ENCODE measurements at places on chromosomes 6 and 20.

- no peak for DNase-seq
Observed at GRCh38 chr6:8335381-8335780, 100.0 kb downstream of the SLC35B3 start.

DNA sequence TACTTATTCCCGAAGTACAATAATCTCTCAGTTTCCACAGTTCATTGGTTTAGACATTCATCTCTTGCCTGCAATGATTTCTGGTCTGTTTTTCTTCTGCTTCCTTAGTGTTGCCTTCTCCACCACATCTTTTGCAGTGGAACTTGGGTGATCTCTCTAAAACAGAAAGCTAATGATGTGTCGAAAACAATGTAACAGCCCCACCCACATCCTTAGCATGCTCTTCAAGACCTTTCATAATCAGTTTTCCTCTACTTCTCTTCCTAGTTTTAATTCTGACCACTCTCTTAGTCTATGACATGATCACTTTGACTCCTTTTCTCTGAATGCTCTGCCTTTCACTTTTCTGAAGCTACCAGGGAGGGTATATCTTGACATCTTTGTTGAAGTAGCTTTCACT lies 1007.9 kb upstream of the CITED2 start:
- DNase-seq: no peak

GRCh38 chr6:18485660-18486435 lies 98.7 kb downstream of the RNF144B start:
- DNase-seq: no peak

DNA sequence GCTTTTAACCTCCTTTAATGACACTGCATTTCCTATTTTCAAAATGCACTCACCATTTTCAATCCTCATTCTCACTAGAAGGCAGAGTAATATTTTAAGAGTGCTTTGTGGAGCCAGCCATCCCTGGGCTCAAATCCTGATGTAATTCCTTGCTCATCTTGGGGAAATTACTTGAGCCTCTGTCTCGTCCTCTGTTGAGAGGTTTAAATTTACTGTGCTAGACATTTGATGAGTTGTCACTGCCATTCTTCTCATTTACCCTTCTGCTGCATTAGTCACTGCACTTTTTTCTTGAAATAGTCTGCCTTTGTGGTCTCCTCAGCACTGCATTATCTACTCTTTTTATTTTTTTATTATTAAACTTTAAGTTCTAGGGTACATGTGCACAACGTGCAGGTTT lies 150.0 kb upstream of the HDDC2 start:
- no peak for DNase-seq

DNA sequence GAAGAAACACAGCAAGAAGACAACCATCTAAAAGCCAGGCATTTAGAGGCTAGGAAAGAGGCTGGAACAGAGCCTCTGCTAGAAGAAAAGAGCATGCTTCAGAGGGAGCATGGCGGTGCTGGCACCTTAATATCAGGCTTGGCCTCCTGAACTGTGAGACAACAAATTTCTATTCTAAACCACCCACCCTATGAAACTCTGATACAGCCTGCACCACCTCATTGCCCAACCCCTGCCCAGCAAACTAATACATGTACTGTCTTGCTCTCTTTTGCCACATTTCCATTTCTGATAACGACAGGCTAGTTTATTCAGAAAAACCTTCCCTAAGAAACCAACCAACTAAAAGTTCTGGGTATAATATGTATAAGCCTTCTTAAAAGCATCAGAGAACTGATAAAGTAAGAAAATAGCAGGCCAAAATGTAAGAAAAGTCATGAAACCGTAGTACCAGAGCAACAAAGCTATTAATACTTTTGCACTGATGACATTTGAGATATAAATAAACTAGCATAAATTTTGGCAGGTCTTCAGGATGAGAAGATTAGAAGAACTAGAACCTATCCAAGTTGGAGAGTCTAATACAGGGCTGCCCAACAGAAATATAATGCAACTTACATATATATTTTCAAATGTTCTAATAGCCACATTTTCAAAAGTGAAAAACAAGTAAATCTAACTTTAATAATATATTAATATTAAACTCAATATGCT lies 184.7 kb upstream of the HSF2 start:
- no peak for DNase-seq

GRCh38 chr6:7545316-7546019 lies 4.0 kb downstream of the DSP start:
- DNase-seq: no peak

- no peak for DNase-seq
Observed at GRCh38 chr6:70113171-70113570, 189.7 kb downstream of the COL9A1 start.

- DNase-seq: peak; percentile 58
Observed at GRCh38 chr6:163943607-163944385, 529.3 kb downstream of the QKI start.

GRCh38 chr20:43123180-43123579 lies 66.5 kb downstream of the PTPRT start:
- no peak for DNase-seq

GRCh38 chr6:170056278-170056711 lies 234.6 kb downstream of the DLL1 start:
- no peak for DNase-seq

DNA sequence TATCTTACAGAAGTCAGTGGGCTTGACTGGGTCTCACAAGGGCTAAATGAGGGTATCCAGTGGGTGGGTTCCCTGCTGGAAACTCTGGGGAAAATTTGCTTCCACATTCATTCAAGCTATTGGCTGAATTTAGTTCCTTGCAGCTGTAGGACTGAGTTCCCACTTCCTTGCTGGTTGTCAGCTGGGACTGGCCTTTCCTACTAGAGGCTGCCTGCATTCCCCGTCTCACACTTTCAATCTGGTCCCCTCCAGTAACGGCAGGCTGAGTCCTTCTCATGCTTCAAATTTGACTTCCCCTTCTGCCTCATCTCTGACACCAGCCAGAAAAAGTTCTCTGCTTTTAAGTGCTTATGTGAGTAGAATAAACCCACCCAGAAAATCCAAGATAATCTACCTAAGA lies 4.4 kb downstream of the CSNK2A1 start:
- DNase-seq: no peak
